ENCODE measurements at places on chromosomes 5 and 9. TPM values are rescaled to one million over a fixed set of nuclear protein-coding genes. Genes with fewer than 3 reads are reported as not detected.
A peak's percentile ranks its signal among the peaks of the same experiment; 100 is the strongest.

- DNase-seq = no peak
- H3K27me3 ChIP-seq = no peaks in the 10 kb centered on the region
- no peaks in the 10 kb centered on the region for H3K4me1 ChIP-seq
- H3K36me3 ChIP-seq = no peaks in the 10 kb centered on the region
- H3K27ac ChIP-seq = no peak overlapping the region
These were observed 55.8 kb upstream of the SLC2A8 start for GRCh38 chr9:127341152-127341551.

DNA sequence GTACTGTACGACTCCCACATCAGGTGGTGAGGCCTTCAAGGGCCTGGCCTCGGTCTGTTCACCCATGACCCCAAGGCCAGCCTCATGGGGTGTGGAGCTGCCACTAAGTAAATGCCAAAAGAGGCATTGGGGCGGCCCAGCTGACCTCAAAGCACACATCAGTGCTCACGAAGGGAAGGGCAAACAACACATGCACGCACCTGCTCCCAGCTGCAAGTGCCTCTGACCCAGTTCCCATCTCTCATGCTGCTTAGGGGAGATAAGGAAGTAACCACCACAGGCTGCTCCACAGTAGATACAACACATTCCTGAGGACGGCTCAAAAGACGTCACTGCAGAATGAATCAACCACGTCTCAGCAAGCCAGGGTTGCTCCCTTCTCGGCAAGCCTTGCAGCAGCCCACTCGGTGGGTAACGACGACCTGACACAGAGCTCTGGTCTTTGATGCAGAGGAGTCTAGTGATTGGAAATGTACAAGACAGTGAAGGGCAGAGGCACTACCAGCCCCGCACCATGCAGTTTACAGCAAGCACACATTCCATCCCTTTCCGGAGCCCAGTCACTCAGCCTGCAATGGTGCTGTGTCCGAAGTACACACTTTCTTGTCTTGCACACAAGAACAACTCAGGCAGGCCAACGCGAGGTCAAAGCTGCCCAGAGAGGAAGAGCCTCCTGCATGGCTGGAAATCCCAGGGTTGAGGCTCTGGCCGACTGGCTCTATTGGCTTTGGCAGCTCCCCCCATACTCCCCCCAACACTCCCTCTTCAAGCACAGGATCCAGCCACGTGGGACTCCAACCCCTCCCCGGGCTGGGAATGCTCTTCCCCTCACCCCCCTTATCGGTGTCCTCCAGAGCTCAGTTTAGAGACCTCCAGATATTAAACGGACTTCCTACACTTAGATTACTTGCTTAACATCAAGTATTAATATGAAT lies 31.8 kb downstream of the FABP6 start:
- H3K36me3 ChIP-seq = no peaks in the 10 kb centered on the region
- no peak overlapping the region for H3K4me3 ChIP-seq
- peak; percentile 78 for DNase-seq
- H3K4me1 ChIP-seq = no peaks in the 10 kb centered on the region
- H3K27me3 ChIP-seq = peaks cover 2% of the 10 kb centered on the region

The DMRT3 gene
- not detected for total RNA-seq

The TIMD4 gene
- 3.0 TPM for total RNA-seq

The BTNL8 gene
- 0.67 TPM for total RNA-seq
